ENCODE measurements at places on chromosomes 11 and 22.

DNA sequence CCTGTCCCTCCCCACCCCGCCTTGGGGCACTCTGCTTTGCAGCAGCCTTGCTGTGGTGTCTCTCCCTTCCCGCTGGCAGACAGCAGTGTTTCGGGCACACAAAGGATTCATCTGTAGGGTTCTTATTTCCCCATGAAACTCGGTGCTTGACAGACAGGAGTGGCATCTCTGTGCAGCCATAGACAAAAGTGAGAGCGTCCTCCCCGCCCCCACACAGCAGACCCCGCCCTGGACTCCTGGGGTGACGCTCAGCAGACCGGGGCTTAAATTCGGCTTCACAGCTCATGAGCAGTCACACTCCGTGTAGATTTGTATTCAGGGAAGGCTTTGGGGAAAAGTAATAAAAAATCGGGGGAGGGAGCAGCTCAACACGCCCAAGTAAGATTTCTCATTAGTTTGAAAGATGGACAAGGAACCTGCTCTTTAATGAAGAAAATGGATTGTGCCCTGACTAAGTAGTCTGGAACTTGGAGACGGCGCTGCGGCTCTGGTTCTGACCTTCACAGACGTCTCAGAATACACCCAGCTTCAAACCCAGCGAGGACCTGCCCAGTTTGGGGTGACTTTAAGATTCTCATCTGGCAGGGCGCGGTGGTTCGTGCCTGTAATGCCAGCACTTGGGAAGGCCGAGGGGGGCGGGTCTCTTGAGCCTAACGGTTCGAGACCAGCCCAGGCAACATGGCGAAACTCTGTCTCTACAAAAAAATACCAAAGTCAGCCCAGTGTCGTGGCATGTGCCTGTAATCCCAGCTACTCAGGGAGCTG lies 136.0 kb downstream of the CACNA1I start:
- DNase-seq = no peak

DNA sequence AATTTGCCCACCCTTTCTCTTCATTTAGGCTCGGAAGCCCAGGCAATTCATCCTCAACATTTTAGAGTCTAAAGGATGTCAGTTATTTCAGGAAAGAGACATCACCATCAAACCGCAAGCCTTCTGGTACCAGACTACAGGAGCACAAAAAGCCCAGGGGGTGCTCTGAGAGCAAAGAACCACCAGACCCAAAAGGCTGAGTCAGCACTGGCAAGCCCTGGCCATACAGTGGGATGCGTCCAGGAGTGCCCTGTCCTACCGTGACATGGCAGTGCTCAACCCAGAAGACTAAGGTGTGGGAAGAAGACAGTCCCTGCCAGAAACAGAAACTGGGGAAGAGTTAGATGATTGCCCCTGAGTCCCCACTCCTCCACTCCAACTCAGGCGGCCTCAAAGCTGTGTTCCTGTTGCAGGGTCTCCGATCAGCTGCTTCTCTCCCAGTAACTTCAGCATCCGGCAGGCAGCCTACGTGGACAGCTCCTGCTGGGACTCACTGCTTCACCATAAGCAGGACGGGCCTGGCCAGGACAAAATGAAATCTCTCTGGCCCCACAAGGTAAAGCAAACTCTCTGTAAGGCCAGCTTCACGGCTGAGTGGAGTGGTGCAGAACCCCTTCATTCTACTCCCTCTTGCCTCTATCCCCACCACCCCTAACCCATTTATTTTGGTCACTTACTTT lies 1.5 kb downstream of the PANX3 start:
- DNase-seq = no peak

DNA sequence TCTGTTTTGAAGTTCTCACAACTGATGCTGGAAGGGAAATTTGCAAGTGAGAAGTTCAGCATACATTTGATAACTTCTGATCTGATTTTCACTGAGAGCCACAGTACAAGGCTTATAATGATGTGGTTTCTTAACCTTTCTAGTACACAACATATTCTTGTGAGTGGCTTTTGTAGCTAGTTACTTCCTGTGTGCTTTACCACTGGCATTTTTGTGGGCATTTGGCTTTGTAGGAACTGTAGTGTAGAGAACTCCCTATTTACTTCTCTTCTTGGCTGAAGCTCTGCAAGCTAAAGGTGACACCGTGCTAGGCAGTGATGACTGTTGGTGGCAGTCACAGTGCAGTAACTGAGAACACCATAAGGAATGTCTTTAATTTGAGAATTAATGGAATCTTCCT lies 14.9 kb downstream of the USP47 start:
- DNase-seq = peak; percentile 7

DNA sequence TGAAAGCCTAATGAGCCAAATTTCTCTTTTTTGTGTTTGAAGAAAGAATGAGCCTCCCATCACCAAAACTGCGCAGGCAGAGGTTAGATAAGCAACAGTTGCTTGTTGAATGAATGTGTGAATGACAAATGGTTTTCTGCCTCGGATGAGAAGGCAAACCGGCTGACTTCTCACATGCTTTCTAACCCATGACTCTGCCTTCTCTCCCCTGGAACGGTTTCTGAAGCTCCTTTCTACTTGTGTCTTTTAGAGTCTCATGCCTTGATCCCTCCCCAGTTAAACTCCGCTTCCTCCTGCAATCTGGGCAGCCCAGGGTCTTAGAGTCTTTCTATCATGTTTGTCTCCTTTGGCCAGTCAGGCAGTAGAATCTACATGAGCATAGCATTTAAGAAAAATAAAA lies 342.1 kb upstream of the NCAM1 start:
- no peak for DNase-seq

DNA sequence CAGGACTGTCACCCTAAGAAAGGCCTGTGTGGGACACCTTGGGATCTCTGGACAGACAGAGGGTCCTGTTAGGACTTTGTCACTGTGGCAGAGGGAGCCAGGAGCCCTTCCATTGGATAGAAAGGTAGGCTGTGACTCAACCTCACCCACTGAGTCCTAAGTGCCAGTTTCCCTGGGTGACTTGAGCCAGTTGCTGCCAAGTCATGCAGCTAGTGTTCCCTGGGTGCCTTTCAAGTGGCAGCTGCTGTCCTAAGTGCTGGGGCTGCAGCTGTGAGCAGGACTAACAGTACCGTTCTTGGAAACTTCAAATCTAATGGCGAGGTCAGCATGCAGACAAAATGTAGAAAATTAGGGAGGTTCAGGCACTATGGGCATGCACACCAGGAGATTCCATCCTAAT lies 393.7 kb downstream of the TMEM135 start:
- DNase-seq = no peak
